ENCODE measurements at places on chromosomes 2 and 18. TPM values are rescaled to one million over a fixed set of nuclear protein-coding genes. Genes with fewer than 3 reads are reported as not detected.

GRCh38 chr2:134465228-134466105 is 211.6 kb downstream of the MGAT5 start:
- H3K4me3 ChIP-seq = no peak overlapping the region
- no peaks in the 10 kb centered on the region for H3K27me3 ChIP-seq
- H3K27ac ChIP-seq = no peak overlapping the region
- no peaks in the 10 kb centered on the region for H3K36me3 ChIP-seq

DNA sequence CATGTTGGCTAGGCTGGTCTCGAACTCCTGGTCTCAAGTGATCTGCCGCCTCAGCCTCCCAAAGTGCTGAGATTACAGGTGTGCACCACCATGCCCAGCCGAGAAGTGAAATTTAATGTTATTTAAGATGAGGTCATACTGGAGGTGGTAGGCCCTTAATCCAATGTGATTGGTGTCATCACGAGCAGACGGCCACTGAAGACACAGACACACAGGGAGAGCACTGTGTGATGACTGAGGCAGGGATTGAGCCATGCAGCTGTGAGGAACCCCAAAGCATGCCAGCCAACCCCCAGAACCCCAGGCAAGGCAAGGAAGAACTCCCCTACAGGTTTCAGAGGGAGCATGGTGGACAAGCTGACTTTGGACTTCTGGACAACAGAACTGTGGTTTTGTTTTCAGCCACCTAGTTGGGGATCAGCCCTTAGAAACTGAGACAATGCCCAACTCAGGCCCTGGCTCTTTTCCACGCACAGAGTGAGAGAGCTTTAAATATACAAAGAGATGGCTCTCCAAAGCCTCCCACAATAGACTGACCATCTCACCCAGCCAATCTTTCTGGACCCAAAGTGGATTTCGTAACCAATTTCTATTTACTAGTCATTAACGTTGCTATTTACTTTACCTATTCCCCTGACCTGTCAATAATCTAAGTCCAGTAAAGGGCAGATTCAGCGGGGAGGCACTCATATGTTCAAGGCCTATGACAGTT is 34.2 kb downstream of the TBC1D8 start:
- no peak for DNase-seq
- no peaks in the 10 kb centered on the region for H3K36me3 ChIP-seq
- H3K27ac ChIP-seq = no peak overlapping the region
- H3K4me1 ChIP-seq = no peaks in the 10 kb centered on the region
- H3K4me3 ChIP-seq = no peak overlapping the region
- H3K27me3 ChIP-seq = peaks cover 4% of the 10 kb centered on the region

DNA sequence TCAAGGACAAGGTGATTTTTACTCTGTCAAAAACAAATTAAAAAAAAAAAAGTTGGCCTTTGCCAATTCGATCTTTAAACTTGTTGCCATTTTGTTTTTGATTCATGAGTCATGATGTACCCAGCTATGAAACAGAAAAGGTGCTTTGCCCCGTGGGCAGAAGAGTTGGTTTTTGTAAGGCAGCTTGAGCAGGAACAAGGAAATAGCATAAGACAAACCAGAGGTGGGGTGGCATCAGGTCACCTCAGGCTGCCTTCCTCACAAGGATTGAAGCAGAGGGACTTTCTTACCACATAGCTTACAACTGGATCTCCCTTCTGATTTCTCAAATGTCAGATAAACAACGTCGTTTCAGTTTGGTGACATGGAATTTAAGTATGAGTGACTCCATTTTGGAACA is 123.8 kb downstream of the ARL4C start:
- no peaks in the 10 kb centered on the region for H3K27me3 ChIP-seq
- H3K36me3 ChIP-seq = no peaks in the 10 kb centered on the region
- H3K4me3 ChIP-seq = no peak overlapping the region
- peak; percentile 18 for DNase-seq

DNA sequence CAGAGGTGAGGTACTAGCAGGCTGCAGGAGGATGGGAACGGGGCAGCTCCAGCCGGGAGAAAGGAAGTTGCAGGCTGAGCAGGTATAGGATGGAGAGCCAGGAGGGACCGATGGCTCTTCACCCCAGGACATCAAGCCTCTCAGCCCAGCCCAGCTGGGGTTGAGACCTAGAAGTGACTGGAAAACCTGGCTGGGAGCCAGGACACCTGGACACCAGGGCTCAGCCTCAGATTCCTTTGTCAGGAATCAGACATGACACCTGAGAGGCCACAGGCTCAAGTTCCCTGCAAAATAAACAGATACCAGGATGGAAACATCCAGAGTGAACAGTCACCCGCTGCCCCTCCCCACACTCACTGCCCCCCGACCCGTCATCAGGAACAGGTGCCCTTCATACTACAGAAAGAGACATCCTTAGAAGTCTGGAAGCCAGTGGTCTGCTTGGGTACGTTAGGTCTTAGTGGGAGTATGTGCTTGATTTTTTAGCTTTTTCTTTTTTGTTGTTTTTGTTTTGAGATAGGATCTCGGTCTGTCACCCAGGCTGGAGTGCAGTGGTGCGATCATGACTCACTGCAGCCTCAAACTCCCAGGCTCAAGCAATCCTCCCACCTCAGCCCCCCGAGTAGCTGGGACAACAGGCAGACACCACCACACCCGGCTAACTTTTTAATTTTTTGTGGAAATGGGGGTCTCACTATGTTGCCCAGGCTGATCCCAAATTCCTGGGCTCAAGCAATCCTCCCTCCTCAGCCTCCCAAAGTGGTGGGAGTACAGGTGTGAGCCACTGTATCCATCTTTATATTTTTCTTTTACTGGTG is 95.7 kb upstream of the STPG4 start:
- peaks cover 6% of the 10 kb centered on the region for H3K27me3 ChIP-seq
- H3K4me1 ChIP-seq = no peaks in the 10 kb centered on the region
- no peaks in the 10 kb centered on the region for H3K36me3 ChIP-seq
- H3K27ac ChIP-seq = no peak overlapping the region
- no peak for DNase-seq
- no peak overlapping the region for H3K4me3 ChIP-seq

The CXCR4 gene
- total RNA-seq = 1,514 TPM

DNA sequence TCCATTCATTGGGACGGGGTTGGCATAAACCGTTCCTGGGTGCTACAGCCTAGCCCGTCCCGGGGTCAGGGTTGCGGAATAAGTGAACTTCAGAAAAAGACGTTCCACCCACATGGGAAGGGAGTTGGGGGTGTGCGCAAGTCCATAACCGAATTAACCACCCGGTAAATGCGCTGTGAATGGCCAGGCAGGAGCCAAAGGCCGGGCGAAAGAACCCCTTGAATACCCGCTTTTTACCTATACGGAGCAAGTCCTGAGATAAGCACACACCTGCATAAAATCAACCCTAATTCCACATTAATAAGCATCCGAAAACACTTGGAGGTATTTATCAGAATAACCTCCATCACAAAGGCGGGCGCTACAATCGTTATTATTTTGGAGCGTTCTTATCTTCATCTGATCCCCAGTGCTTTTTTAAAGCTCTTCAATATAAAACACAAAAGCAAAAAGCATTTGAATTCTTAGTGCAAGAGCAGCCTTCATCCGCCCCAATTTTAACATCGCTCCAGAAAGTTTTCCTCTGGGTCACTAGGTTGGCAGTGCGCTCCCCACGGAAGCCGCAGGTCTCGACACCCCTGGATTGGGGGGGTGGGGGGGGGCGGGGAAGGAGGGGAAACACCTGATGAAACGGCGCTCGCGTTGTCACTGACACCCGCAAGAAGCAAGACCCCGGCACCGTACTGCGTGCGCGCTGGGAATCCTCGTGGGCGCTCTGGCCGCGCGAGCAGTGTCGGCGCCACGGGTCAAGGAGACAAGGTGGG is 1.2 kb downstream of the SATB2 start:
- H3K4me3 ChIP-seq = peak overlapping the region; percentile 15
- no peak overlapping the region for H3K27ac ChIP-seq
- DNase-seq = no peak
- peaks cover 15% of the 10 kb centered on the region for H3K4me1 ChIP-seq

Measured in T-cell (primary cell).